ENCODE measurements at places on chromosomes 6 and 20. TPM values are rescaled to one million over a fixed set of nuclear protein-coding genes. Genes with fewer than 3 reads are reported as not detected.
A peak's percentile ranks its signal among the peaks of the same experiment; 100 is the strongest.

- no peaks in the 10 kb centered on the region for H3K4me1 ChIP-seq
- H3K27ac ChIP-seq: no peak overlapping the region
- H3K36me3 ChIP-seq: no peaks in the 10 kb centered on the region
- H3K27me3 ChIP-seq: no peaks in the 10 kb centered on the region
- DNase-seq: no peak
Measured at GRCh38 chr6:148932731-148933130, 185.9 kb downstream of the UST start.

- no peak overlapping the region for H3K4me3 ChIP-seq
- H3K4me1 ChIP-seq: no peaks in the 10 kb centered on the region
- H3K27me3 ChIP-seq: no peaks in the 10 kb centered on the region
- H3K36me3 ChIP-seq: no peaks in the 10 kb centered on the region
Measured at GRCh38 chr6:89826029-89826528, 3.6 kb upstream of the CASP8AP2 start.

DNA sequence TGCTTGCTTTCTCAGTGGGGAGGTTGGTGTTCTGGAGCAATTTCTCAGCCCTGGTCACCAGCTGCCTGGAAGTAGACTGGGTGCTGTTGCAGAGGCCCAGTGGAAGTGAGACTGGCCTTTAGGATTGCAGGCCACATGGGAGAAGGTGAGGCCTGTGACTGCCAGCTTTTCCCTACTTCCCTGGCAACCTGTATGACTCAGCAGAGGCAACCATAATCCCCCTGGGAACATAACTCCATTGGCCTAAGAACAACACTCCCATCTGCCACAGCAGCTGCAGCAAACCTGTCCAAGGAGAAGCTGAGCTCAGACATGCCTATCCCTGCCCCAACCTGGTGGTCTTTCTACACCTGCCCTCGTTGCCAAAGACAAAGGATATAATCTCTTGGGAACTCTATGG is 473.5 kb upstream of the SPTLC3 start:
- H3K36me3 ChIP-seq: no peaks in the 10 kb centered on the region
- no peak overlapping the region for H3K4me3 ChIP-seq
- no peaks in the 10 kb centered on the region for H3K4me1 ChIP-seq
- H3K27ac ChIP-seq: no peak overlapping the region
- DNase-seq: no peak

The CASS4 gene
- total RNA-seq: 2.2 TPM

DNA sequence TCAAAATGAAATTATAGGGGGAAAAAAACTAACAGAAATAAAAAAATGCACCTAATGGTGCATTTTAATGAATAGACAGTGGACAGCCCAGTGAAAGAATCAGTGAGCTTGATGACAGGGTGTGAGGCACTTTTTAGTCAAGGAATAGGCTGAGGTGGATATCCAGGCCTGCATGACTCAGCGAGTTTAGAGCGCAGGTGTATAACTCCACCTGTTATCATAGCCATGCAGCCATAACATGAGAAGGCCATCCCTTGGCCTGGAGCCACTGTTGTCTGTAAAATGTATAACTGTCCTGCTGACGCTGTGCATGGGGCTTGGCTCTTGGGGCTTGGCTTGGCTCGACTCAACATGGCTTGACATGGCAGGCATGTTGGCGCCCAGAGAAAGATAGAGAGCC is 331.5 kb upstream of the NOX3 start:
- no peak for DNase-seq
- H3K36me3 ChIP-seq: no peaks in the 10 kb centered on the region
- no peak overlapping the region for H3K4me3 ChIP-seq
- H3K27ac ChIP-seq: no peak overlapping the region
- H3K27me3 ChIP-seq: no peaks in the 10 kb centered on the region

DNA sequence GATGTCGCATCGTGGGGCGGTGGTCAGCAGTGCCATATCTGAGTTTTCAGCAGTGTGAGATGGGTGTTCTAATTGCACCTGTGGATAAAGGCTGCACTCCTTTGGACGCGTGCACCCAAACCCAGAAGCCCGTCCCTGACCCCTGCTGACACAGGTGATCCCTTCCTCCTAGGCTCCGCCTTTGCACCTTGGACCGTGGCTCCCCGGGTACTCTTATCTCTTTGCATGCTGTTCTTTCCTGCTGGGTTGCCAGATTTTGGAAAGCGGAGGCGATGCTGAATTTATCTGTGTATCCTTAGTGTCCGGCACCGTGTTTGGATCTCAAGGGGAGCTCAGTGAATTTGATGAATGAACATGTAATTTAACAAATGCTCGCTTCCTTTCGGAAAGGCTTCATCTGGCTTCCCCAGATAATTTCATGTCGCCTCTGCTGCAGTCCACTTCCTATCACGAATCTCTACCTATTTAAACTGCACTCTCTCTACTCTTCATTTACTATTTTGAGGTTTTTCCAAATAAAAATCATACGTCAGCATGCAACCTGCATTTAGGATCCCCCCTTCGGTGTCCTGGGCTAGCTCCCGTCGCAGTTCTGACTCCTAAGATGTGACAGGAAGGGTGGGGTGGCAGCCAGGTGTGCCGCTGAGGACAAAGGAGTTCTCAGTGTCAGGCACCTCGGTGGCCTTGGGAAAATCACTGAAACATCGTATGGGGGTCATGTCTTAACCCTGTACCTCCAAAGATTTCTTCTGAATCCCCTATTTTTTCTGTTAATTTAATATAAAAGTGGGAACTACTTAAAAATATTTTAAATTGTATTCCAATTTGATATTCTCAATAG is 753 bp upstream of the PERP start:
- no peak for DNase-seq
- H3K27me3 ChIP-seq: no peaks in the 10 kb centered on the region
- H3K4me3 ChIP-seq: peak overlapping the region; percentile 92
- H3K4me1 ChIP-seq: no peaks in the 10 kb centered on the region
- no peaks in the 10 kb centered on the region for H3K36me3 ChIP-seq

The AIF1 gene
- 54.1 TPM for total RNA-seq

- H3K27ac ChIP-seq: no peak overlapping the region
- no peak overlapping the region for H3K4me3 ChIP-seq
- H3K27me3 ChIP-seq: no peaks in the 10 kb centered on the region
- no peaks in the 10 kb centered on the region for H3K36me3 ChIP-seq
- no peaks in the 10 kb centered on the region for H3K4me1 ChIP-seq
Measured at GRCh38 chr6:134607411-134607810, 289.5 kb upstream of the SGK1 start.

DNA sequence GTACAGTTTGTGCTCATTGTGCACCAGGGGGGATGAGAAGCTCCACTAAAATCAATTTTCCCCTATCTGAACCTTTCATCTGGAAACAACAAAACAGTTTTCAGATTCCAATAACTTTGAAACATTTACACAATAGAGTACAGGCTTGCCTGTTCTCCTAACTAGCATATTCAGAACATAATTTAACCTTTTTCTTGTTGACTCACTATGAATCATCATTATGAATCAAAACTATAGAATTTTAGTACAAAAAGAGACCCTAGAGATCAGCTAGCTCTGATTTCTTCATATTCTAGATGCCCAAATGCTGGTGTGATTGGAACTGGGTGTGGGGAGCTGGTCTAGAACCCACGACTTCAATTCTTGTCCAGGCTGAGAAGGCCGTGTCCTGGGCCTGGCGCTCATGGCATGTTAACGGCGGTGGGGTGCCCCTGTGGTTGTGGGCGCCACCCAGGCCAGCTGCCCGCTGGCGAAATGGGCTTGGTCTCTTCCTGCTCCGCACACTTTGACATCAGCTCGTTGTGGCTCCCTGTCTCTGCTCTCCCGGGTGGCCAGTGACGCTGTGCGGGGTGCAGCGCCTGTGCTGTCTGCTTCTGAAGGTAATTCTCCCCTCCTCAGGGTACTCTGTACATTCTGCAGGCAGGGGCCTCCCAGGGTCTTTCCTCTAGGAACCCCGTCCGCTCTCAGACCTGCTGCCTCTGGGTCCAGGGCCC is 29.9 kb upstream of the AGPAT4 start:
- no peaks in the 10 kb centered on the region for H3K27me3 ChIP-seq
- H3K4me1 ChIP-seq: no peaks in the 10 kb centered on the region
- no peaks in the 10 kb centered on the region for H3K36me3 ChIP-seq
- DNase-seq: no peak

DNA sequence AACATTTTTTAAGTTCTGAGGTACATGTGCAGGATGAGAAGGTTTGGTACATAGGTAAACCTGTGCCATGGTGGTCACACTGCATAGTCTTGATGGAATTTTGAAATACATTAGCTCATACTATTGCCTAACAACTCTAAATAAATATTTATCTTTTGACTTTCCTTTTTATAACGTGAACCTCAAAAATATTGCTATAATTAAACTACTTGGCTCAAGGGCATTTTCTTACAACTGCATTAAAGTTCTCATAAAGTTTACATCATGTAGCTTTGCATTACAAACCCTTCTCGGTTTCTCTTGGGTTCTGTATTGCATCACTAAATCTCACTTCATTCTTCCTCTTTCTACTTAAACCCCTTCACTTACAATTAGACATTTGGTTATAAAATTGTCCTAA is 636.0 kb upstream of the PTCHD4 start:
- H3K4me1 ChIP-seq: no peaks in the 10 kb centered on the region
- H3K4me3 ChIP-seq: no peak overlapping the region
- no peak for DNase-seq
- no peak overlapping the region for H3K27ac ChIP-seq
- H3K27me3 ChIP-seq: no peaks in the 10 kb centered on the region
- H3K36me3 ChIP-seq: no peaks in the 10 kb centered on the region

DNA sequence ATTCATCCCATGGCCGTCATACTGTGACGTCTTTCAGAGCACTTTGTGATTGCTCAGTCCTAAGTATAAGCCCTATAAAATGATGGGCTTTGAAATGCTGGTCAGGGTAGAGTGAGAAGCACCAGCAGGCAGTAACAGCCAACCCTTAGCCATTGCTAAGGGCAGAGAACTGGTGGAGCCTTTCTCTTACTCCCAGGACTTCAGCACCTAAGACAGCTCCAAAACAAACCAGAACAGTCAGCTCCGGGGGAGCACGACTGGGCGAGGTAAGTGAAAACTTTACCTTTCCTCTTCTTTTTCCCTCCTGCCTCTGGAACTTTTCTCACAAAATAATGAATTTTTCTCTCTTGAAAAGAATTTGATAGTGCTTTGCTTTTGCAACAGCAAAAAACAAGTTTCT is at the start of gene VIP:
Gene VIP, plus strand, starts transcription at position 104 of the 400 bp plus-strand sequence. CDS start 1,381 bp downstream, outside the sequence.
- no peak for DNase-seq
- no peak within 1 kb of the TSS for H3K4me3 ChIP-seq
- no peaks in the 10 kb centered on the region for H3K36me3 ChIP-seq
- H3K4me1 ChIP-seq: no peaks in the 10 kb centered on the region

DNA sequence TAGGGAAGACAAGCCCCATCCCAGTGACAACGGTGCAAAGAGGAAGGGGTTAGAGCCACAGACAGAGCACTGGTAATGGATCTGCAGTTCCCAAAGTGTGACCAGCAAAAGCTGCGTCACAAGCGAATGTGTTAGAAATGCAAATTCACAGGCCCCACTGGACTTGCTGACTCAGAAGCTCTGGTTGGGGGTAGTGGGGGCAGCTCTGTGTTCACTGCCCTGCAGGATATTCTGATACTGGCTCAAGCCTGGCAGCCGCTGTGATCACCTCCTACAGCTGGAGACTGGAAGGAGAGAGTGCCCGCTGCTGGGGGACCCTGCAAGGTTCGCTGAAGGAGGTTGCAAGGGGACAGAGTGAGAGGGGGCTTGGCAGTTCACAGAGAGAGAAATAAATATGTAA is 179.7 kb upstream of the CDH4 start:
- H3K27ac ChIP-seq: no peak overlapping the region
- no peak for DNase-seq
- no peaks in the 10 kb centered on the region for H3K36me3 ChIP-seq
- H3K27me3 ChIP-seq: no peaks in the 10 kb centered on the region

The TMEM151B gene
- total RNA-seq: not detected

The ZC3H12D gene
- total RNA-seq: 6.4 TPM

The CPXM1 gene
- total RNA-seq: 28.5 TPM

DNA sequence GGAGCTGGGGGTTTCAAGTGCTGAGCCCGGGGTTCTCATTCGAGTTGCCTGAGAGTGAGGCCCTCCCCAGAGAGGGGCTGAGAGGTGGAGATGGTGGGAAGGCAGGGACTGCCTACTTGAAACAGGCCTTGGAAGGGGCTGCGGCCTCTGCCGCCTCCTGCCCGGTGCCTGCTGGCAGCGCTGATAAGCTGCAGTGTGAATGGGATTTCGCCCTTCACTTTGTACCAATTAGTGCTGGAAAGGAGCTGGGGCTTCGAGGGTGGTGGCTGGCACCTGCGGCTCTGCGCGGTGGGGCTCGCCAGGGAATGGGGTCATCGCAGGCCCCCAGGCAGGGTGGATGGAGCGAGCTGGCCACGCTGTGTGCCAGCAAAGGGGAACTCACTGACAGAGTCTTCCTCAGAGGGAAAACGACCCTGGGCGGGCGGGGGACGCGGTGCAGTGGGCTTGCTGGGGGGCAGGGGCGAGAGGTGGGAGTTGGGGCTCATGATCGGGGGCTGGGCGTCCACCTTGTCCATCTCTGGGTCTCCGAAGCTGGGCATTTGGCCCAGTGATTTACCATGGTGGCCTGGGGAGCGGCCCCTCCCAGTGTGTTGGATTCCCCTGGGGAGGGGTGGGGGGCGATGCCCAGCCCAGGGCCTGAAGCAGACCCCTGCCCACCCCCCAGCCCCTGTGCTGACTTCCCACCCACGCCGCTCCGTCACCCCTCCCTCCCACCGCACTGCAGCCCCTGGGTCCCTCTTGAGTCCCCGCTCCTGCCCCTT is 22.9 kb downstream of the COL20A1 start:
- no peaks in the 10 kb centered on the region for H3K36me3 ChIP-seq
- DNase-seq: no peak
- H3K27me3 ChIP-seq: no peaks in the 10 kb centered on the region
- H3K4me1 ChIP-seq: no peaks in the 10 kb centered on the region
- H3K4me3 ChIP-seq: no peak overlapping the region
- H3K27ac ChIP-seq: no peak overlapping the region

DNA sequence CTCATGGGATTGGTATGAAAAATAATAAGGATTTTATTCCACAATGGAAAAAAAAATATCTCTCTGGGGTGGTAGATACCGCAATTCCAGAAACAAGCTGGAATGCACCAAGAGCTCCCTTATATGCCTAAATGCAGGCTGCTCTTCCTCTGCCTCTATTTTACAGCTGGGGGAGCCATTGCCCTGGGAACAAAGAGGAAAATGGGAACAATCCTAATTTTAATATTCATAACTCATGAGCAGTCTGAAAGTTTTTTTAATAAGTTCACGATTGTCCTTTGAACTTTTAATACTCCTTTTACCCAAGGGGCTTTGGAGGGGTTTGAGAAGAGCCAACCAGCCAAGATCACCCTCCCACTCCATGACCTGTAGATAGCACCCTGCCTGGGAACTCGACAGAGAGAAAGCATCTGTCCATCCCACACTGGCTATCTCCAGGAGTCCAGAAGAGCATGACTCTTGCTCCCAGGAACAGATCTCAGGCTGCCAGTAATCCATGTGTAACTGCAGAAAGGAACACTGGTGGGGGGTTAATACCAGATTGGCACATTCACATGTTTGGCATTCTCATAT is 74.7 kb downstream of the CD83 start:
- no peak overlapping the region for H3K4me3 ChIP-seq
- no peaks in the 10 kb centered on the region for H3K27me3 ChIP-seq
- DNase-seq: no peak

- H3K36me3 ChIP-seq: no peaks in the 10 kb centered on the region
- H3K4me1 ChIP-seq: no peaks in the 10 kb centered on the region
- no peak for DNase-seq
- H3K27ac ChIP-seq: no peak overlapping the region
Measured at GRCh38 chr20:8492173-8492572, 360.1 kb downstream of the PLCB1 start.

The GPLD1 gene
- total RNA-seq: 7.7 TPM

Data from breast epithelium (tissue), 4 donors.